BJ (cell line): ENCODE measurements at places on chromosomes 1 and 21.

GRCh38 chr1:59549903-59550302, 253.0 kb downstream of the FGGY start:
- DNase-seq: peak; percentile 40

DNA sequence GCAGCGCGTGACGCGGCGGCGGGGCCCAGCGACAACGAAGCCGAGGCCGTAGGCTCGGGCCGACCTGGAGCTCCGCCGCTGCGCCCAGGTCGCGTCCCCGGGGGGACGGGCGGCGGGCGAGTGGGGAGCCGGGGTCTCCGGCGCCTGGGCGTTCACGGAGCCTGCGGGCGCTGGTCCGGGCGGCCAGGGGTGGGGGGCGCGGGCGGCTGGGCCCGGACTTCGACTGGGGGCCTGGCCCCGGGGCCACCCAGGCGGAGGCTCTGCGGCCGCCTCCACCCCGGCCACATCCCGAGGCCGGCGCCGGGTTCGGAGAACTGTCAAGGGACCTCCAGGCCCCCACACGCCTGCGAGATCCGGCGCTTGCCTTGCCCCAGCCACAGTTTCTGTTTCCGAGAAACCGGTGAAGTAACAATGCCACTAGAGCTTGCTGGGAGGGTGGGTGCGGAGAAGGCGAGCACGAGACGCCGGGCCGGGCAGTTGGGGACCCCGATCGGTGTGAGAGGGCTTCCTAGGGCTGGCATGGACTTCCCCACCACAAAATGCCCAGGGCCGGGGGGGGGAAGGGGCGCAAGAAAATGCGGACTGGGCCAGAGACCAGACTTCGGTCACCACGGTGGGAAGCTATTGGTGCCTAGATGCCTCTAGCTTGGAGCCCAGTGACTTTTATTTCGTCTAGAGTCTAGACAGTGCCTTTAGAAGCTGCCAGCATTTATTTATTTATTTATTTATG, 501 bp downstream of the FBXO6 start:
- DNase-seq: no peak

GRCh38 chr1:89780721-89781120, 40.1 kb upstream of the LRRC8D start:
- peak; percentile 21 for DNase-seq

DNA sequence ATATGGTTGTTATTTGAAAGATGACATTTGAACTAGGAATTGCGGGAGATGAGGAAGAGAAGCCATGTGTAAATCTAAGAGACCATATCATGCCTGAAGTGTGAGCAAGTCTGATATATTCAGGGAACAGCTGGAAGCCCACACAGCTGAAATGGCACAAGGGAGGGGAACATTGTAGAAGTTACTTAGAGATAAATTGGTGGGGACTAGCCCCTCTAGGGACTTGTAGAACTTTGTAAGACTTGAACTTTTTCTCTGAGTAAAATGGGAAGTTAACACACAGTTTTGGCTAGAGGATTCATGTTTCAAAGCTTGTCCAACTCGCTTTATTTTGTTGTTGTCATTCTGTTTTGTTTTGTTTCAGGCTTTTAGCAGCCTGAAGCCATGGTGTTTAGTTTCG, 216.4 kb downstream of the FMN2 start:
- no peak for DNase-seq

GRCh38 chr1:181486098-181486420, 2.7 kb downstream of the CACNA1E start:
- no peak for DNase-seq

GRCh38 chr1:210302501-210302900, 26.2 kb upstream of the HHAT start:
- DNase-seq: no peak

DNA sequence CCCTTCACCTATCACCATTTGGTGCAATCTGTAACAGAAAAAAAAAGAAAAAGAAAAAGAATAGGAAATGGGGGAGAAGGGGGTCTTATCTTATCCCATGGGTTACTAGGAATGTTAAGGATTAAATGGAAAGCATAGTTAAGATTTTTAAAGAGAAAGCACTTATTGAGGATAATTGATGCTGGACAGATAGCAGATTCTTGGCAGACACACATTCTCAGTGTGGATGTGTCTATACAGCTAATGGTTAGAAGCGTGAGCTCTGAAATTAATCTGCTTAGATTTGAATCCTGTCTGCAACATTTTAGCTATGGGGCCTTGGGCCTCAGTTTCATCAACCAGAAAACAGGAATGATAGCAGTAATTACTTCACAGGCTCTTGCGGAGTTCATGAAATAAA, 67.1 kb downstream of the SSBP3 start:
- DNase-seq: no peak

- DNase-seq: no peak
These were observed 104.8 kb downstream of the OMA1 start for GRCh38 chr1:58441699-58442098.

DNA sequence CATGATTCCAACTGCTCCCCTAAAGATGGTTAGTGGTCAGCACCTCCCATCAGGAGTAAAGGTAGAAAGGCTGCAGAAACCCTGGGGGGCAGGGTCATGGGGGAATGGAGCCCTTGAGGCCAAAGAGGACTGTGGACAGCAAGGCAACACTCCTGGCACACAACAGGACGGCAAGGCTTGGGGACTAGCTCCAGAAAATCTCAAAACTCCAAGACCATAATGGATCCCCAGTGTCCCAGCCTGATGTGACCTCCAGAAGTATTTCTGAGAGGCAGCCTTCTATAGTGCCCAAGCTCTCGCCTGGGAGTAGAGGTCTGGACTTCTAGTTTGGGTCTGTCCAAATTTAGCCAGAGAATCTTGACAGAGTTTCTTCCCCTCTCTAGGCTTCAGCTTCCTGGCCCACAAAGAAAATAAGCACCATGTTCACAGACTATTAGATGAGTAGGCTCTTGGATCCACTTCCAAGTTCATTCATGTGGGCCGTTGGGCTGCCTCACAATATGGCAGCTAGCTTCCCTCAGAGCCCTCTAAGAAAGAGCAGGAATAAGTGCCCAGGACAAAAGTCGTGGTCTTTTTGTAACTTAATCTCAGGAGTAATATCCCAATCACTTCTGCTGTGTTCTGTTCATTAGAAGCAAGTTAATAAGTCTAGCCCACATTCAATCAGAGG, 6.9 kb downstream of the CD2 start:
- no peak for DNase-seq

- no peak for DNase-seq
These were observed 20.7 kb downstream of the IL10RB start for GRCh38 chr21:33286600-33287456.

- DNase-seq: no peak
These were observed 265.8 kb downstream of the DPYD start for GRCh38 chr1:97654876-97655585.

DNA sequence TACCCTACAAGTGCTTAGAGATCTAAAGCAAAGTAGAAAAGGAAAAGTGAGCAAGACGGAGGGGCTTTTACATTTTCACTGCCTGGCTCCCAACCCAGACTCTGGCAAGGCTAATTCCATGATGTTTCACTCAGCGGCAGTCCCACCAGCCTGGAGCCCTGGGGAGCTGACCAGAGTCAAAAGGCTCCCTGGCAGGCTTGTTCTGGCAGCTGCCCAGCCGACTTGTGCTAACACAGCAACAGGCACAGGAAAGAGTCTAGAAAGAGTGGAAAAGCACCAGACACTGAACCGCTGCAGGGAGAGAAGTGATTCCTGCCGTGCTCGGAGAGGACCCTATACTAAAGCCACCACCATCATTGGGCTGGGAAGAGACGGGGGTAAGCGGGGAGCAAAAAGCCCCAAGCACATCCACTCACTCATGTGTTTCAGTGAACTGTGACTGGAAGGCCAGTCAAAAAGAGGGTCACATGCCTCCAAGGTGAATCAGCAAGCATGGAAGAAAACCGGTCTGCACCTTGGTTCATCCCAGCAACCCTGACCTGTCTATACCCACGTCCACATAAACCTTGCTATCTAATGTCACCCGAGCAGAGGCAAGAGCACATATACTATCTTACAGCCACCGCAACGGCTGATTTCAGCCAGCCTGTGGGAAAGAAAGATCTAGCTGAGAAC, 8.0 kb downstream of the SMIM12 start:
- no peak for DNase-seq

- DNase-seq: no peak
These were observed 64.7 kb upstream of the HIVEP3 start for GRCh38 chr1:41983451-41983850.

DNA sequence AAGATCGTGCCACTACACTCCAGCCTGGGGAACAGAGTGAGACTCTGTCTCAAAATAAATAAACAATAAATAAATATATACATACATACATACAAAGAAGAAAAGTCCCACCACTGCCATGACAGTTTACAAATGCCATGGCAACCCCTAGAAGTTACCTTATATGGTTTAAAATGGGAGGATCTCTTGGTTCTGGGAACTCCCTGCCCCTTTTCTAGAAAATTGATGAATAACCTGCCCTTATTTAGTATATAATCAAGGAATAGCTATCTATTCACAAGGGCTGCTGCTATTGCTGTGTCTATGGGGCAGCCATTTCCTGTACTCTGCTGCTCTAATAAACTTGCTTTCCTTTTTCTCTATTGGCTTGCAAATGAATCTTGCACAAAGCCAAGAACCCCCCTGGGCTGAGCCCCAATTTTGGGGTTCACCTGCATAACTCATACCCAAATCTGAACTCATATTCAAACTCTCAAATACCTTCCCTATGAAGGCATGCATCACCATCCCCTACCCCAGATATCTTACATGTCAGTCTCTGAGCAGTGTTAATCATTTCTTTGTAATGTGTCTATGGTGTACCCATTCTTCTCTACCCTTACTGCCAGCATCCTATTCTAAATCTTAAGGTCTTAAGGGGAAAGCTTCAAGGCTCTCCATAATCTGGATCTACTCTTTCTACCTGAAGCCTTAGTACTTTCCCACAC, 9.0 kb downstream of the GON4L start:
- no peak for DNase-seq

GRCh38 chr1:168455764-168456163, 88.0 kb downstream of the XCL2 start:
- DNase-seq: no peak
